Left lung (tissue), 14 donors: ENCODE measurements at places on chromosomes 6 and 20. TPM values are rescaled to one million over a fixed set of nuclear protein-coding genes. Genes with fewer than 3 reads are reported as not detected.

The KCNB1 gene
- total RNA-seq, result 0.26 TPM

The PTCHD4 gene
- 0.55 TPM for total RNA-seq

The RAET1L gene
- total RNA-seq, result 0.58 TPM

The NOX3 gene
- total RNA-seq, result not detected

The CLPSL1 gene
- not detected for total RNA-seq

The PBOV1 gene
- not detected for total RNA-seq

The MCHR2 gene
- total RNA-seq, result not detected

The MYB gene
- total RNA-seq, result 2.5 TPM

The RAB44 gene
- total RNA-seq, result 0.37 TPM

The TAF4 gene
- 15.2 TPM for total RNA-seq

The TRIM40 gene
- not detected for total RNA-seq

The C6orf52 gene
- total RNA-seq, result 0.58 TPM

The WFDC12 gene
- total RNA-seq, result 0.44 TPM

The HLA-DOA gene
- 15.3 TPM for total RNA-seq

The PLEKHG1 gene
- total RNA-seq, result 27.8 TPM

The SEL1L2 gene
- total RNA-seq, result not detected
